Caki2 (cell line): ENCODE measurements at places on chromosomes 12 and 14.
A peak's percentile ranks its signal among the peaks of the same experiment; 100 is the strongest.

GRCh38 chr14:88630565-88630964 lies 67.7 kb downstream of the ZC3H14 start:
- DNase-seq: peak; percentile 89

DNA sequence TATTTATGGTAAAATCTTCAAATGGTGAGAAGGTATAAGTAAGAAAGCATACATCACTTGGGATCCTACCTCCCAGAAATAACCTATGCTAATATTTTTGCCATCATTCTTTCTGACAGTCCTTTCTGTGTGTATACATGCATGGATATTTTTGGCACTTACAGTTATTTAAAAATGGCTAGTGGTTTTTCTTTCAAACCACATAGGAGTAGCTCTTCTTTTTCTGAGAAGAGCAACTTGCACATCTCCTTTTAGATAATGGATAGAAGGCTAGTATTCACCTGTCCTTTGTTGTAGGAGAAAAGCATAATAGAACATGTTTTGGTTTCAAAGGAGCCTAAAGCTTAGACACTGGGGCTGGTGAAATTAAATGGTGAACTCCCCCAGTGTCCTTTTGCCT lies 87.3 kb downstream of the EMP1 start:
- DNase-seq: no peak

DNA sequence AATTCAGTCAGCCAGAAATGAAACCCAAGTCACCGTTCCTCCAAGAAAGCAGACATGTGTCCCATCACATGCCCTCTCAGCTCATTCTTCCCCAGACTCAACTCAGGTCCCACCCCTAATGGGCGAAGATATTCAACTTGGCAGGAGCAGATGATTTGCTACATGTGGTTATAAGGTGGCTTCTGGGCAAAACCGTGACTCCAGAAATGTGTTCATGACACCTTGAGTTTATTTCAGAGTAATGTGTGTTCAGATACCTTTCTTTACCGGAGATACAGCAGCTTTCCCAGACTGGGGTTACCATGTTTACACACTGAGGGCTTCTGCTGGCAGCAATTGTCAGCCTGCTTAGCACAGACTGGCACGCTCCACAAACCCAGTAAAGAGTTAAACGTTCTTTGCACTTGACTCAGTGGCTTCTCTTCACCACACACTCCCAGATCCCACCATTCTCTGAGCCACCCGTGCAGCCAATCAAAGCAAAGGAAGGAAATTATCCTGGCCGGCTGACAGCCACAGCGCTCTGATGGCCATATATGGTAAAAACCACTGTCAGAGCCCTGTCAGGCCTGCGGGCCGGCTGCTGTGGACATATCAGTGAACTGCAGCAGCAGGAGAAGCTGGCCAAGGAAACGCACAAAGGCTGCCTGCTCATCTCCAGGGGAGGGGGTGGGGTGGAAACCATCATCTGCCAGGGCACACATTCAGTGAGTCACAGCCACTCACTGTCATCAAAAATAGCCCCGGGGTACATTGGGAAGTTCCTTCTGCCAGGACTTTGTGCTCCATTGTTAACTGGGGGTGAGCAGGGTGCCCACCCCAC lies 39.9 kb downstream of the CORO1C start:
- peak; percentile 99 for DNase-seq

GRCh38 chr12:69894800-69895383 lies 69.9 kb downstream of the MYRFL start:
- DNase-seq: no peak

DNA sequence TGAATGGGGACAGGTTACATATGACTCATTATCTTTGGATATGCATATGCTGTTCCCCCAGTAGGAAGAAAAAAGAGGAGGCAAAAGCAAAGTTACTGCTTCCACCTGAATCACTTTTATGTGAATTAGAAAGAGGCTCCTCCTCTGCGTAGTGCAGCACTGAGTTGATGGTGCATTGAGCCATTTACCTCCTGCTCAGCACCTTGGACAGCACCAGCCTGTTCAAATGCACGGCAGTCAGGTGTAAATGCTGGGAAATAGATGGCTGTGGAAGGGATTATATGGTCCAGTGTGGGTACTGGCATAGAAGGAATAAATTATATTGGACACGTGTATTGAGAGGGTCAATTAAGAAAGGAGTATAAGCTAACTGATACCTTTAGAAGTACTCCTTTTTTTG lies 541.9 kb upstream of the SEL1L start:
- DNase-seq: peak; percentile 24

DNA sequence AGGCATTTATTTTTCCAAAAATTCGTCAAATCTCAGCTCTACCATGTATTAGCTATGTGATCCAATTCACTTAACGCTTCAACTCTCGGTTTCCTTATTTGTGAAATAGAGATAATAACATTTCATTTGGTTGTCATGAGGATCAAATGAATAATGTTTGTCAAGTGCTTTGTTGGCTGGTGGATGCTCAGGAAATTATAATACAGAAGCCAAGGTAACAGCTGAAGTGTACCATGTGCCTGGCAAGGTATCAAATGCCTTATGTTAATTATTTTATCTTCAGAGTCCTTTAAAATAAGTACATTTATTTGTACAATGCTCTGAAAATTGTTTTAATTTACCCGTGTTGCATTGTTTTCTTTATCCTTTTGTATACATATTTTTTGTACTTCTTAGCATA lies 6.1 kb upstream of the PRKCH start:
- DNase-seq: no peak

GRCh38 chr14:63398952-63399351 lies 80.2 kb upstream of the GPHB5 start:
- no peak for DNase-seq

DNA sequence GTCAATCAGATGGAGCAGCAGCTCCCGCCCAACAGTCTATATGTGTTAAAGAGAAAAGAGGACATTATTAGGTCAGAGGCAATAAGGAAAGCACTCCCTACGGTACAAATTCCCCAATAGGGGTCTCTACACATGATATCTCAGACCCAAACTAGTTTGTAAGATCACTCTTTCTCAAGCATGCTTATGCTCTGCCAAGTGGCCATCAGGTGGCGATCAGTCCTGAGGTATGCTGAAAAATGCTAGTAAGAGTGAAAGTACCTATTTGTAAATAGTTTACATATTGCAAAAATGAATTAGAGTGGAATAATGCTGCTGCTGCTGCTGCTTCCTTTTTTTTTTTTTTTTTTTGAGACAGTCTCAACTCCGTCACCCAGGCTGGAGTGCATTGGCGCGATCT lies 61.0 kb downstream of the CPM start:
- DNase-seq: no peak
